ENCODE measurements at places on chromosomes 5 and 9.

- DNase-seq, result no peak
These were observed 181 bp downstream of the DAP start for GRCh38 chr5:10760921-10761184.

GRCh38 chr5:178931846-178932760 lies 8.9 kb upstream of the ZNF454 start:
- no peak for DNase-seq

DNA sequence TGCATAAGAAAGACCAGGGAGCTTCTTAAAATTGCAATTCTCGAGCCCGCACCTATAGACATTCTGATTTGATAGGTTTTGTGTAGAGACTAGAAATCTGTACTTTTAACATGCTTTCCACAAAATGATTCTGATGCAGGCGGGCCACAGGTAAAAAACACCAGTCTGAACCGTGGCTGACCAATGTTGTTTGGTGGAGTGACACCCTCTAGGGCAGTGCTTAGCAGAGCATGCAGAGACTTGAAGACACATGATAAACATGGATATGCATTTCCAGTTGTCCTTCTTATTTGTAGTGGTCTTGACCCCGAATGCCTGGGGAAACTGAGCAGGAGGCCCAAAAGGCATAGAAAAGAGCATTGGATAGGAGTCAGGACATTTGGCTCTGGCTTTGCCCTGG lies 10.5 kb upstream of the COL15A1 start:
- no peak for DNase-seq

- no peak for DNase-seq
These were observed 657.1 kb downstream of the NR2F1-AS1 start for GRCh38 chr5:92923885-92924284.

- no peak for DNase-seq
These were observed 34.1 kb upstream of the EFNA5 start for GRCh38 chr5:107704681-107705401.

GRCh38 chr9:35308316-35308715 lies 146.5 kb downstream of the UNC13B start:
- no peak for DNase-seq

- no peak for DNase-seq
These were observed 59.1 kb upstream of the FBXW11 start for GRCh38 chr5:172065431-172066065.

- no peak for DNase-seq
These were observed 29.8 kb downstream of the MRRF start for GRCh38 chr9:122294531-122294930.

DNA sequence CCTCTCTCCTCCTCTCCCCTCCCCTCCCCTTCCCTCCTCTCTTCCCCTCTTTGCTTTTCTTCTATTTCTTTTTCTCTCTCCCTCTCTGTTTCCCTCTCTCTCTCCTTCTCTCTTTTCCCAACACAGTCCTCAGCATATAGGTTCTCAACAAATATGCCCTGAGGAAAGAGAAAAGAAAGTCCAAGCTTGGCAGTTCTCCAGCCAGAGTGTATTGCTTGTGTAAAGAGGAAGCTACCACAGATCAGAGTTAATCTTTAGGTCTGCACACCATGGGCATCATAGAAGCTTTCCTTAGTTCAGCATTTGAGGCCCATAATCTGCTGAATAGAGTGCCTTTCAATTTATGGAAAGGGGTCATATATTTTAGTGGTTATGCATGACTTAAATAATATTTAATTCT lies 382.8 kb upstream of the WWC1 start:
- DNase-seq, result no peak

DNA sequence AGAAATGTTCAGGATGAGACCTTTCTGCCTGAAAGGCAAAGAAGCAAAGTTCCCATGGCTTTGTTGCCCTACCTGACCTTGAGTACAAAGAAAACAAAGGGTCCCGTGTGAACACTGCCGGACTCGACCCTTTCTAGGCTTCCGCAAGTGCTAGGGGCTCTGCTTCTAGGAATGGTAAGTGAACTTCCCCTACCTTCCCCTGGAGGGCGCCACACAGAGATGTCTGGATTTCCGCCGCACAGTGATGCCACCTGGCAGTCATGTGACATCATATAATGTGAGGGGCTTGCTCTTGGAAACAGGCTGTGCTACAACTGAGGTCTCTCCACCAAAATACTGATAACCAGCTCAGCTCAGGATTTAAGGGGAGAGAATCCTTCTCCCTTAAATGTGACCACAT lies 56.6 kb downstream of the HSD17B3 start:
- no peak for DNase-seq

DNA sequence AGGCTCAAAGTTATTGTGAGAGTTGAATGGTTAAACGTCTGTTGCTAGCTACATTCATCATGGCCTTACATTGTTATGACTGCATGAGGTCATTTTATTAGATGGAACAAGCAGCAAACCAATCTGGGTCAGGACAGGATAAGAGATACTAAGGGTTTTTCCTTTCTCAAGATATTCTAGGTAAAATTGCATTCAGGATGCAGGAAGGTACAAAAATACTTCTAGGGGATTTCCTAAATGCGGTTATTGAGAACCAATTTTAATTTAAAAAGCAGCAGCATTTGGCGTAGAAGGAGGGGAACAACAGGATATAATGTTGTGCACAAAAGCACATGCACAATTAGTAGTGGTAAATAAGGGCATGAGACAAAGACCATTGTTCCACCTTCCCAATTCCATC lies 39.2 kb upstream of the LURAP1L start:
- no peak for DNase-seq

GRCh38 chr5:50968356-50969149 lies 302.1 kb downstream of the PARP8 start:
- no peak for DNase-seq

DNA sequence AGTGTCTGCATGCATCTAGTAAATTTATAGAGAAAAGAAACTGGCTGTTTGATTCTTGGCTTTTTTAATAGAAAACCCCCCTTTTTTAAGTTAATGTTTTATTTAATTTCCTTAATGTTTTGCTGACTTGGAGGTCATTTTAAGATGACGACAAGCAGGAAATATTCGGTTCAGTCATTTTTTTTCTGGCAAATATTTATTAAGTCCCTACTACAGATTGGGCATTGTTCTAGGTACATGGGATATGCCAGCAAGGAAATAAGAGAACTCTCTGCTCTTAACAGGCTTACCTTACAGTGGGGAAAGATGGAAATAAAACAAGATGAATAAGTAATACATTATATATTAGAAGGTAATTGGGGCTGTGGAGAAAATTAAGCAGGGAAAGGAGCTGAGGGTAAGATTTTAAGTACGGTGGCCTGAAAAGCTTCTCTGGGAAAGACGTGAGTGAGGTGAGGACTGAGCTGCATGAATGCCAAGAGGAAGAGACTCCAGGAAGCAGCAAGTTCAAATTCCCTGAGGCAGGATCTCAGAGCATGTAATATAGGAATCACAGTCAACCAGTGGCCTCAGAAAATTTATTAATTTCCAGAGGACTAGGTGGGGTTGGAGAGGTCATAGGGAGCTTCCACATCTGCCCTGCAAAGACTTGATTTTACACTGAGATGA lies 316.0 kb upstream of the DAP start:
- no peak for DNase-seq

DNA sequence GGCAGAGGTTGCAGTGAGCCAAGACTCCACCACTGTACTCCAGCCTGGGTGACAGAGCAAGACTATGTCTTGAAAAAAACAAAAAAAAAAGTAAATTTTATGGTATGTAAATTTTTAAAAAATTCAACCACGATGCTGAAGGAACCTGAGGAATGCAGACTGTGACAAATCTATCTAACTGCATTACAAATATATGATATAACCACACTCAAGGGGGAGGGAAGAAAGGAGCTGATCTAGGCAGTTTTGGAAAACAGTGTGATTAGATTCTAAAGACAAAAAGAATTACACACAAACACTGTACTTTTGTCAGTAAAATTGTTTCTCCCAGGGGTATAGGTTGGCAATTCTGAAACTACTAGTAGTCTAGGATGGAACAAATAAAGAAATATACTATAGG lies 17.0 kb downstream of the LARS1 start:
- no peak for DNase-seq

DNA sequence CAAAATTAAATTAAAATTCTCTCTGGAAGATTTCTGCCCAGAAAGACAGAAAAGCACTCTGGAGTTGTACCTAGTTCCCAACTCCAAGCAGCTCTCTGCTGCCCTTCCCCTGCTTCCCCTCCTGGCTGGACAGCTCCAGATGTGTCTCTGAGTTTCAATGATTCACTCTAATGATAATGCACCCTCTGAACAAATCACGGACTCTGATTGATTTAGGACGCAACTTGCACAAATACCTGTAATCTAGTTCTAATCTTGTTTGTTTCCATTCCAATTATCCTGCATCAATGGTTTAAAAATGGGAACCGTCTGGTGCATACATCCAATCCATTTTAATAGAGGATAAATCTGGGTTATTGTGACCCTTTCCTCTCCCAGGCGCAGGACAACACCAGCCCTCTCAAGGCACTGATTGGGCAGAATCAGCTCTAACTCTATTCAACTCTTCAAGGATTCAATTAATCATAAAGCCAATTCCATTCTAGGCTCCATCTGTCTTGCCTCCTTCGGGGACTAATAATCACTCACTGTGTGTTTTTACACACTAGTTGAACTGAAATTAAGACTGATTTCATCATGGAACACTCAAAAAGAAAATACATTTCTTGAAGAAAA lies 111.2 kb upstream of the LRRTM2 start:
- DNase-seq, result no peak

- no peak for DNase-seq
These were observed at the start of gene PALM2AKAP2 for GRCh38 chr9:109779711-109780452. TSS of gene PALM2AKAP2 (plus strand) at chr9:109780198. CDS start at chr9:109780489, 291 bp downstream.

GRCh38 chr5:69032009-69032408 lies 61.8 kb upstream of the SLC30A5 start:
- DNase-seq, result no peak

DNA sequence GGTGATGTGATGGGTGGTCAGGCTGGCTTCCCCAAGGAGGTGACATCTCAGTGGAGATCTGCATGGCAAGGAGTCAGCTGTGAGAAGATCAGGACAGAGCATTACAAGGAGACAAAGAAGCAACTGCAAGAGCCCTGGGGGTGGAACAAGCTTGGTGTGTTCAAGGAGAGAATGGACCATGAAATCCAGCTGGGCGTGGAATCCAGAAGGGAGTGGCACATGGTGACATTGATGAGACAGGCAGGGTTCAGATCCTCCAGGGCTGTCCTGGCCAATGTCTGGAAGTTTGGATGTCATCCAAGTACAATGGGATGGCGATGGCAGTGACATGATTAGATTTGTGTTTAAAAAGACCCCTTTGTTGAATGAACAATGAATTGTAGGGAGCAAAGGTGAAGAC lies 175.6 kb downstream of the MACROH2A1 start:
- no peak for DNase-seq

DNA sequence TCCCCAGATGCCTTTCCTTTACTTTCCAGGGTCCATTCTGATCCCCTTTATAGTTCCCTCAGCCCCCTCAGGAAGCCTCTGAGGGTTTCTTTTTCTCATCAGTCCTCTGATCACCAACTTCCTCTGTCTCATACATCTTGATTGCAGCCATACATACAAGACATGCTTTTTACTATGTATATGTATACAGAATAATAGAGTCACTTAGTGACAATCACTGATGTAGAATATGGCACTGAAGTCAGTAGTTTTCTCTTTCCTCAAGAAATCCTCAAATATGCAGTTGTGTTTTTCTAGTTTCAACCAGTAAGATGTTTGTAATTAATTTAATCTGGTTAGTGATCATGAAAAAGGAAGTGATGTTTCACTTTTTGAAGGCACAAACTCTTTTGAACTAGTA lies 364.1 kb downstream of the MAN2A1 start:
- DNase-seq, result no peak

- no peak for DNase-seq
These were observed 27.8 kb downstream of the UBE2D2 start for GRCh38 chr5:139588962-139589361.

- no peak for DNase-seq
These were observed 174.5 kb downstream of the SLC24A2 start for GRCh38 chr9:19614294-19614693.

- no peak for DNase-seq
These were observed 39.5 kb upstream of the NFIB start for GRCh38 chr9:14353222-14354056.

DNA sequence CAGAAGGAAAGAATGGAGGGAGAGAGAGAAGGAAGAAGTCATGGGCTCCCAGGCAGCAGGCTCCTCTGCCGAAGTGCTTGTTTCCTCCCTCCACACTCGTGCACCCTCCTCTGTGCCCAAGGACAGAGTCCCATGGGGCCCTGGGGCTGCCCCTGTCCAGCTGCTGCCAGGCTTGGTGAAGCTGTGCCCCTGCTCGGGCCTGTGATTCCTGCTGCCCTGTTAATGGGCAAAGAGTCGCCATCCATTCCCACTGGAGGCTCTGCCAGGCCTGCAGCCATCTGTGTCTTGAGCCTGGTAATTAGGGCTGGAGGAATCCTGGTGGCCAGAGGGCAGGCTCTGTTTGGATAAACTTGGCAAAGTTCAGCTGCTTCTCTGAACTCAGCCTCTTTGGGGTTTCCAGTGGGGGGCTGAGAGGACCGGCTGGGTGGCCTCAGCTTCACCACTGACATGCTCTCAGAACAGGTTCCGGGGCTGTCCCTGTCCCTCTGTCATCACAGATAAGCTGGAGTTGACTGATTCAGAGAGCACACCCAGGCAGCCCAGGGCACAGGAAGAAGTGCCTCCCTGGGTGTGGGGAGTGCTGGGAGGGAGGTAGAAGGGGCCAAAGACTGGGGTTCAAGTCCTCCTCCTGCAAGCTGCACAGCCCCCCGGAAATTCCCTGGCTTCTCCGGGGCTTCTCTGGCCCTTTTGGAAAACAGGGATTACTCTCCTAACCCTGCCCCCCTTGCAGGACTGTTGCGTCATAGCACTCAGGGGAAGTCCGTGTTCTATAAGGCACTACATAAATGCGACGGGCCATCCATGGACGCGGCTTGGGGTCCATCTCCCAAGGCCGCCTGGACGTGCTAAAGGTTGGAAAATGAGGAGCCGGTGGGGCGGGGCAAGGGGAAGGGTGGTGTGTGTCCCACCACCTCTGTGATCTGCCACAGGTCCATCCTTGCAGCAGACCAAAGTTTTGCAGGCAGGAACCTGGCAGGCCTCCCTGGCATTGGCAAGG lies 154.8 kb downstream of the PAX5 start:
- DNase-seq, result no peak

DNA sequence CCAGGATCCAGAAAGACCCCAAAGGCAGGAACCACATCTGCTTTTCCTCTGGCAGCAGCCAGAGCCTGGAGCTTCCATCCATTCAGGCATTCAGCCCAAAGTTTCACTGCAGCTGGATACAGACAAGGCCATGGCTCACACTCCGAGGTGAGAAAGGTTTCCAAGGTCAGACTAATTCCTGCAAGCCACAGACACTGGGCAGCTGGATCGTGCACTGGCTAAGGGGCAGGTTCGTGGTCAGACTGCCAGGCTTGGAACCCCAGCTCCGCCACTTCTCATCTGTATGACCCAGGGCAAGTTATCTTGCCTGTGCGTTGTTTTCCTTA lies 36.9 kb downstream of the SPOCK1 start:
- no peak for DNase-seq

DNA sequence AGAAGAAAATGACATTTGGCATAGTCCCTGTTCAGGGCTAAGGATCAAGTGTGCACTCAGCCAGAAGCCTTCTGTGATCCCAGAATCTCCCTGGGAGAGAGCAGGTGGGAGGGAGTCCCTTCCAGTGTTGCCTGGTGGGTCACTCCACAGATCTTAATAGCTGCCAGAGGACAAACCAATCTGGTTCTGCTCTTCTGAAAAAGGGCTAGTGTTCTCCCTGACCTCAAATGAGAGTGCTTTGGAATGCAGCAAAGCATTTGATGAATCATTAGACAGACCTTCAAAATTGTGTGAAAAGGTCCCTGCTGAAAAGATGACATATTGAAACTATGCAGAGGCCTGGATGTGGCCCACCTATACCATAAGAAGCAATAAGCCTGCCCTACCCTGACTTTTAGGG lies 339.7 kb downstream of the TMEM232 start:
- peak; percentile 72 for DNase-seq

Measured in GM04503 (cell line).